ENCODE measurements at places on chromosomes 6 and 20.

DNA sequence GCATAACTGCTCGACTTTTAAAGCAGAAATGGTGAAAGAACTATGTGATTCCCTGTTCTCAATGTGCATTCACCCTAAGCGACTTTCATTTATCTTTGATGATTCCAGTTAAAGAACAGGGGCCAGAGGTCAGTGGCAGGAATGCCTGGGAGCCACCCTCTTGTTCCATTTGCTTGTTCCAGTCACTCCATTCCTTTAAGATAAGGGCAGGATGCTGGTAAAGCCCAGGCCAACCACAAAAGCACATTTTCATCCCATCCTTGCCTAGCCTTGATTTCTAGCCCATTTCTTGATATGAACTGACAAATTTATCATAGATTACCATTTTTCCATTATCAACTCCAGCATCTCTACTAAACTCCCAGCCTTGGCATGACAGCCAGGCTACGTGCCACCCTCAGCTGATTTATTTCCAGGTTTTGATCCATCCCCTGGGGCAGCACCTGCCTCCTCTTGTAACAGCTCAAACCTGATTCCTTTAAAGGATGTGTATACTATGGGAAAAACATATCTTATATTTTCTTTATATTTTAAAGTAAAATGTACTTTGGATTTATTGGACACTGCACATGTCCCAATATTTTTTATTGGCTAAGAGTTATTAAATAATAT lies 19.2 kb downstream of the HMGN3 start:
- no peak for DNase-seq

- no peak for DNase-seq
Observed at GRCh38 chr6:138600261-138600660, 101.0 kb upstream of the NHSL1 start.

GRCh38 chr6:7104752-7105151 lies 3.0 kb upstream of the RREB1 start:
- DNase-seq = no peak

- no peak for DNase-seq
Observed at GRCh38 chr20:50295762-50296449, 105.3 kb downstream of the CEBPB start.

All from activated naive CD4-positive, alpha-beta T cell (primary cell).